ENCODE measurements at places on chromosomes 12 and 14.

DNA sequence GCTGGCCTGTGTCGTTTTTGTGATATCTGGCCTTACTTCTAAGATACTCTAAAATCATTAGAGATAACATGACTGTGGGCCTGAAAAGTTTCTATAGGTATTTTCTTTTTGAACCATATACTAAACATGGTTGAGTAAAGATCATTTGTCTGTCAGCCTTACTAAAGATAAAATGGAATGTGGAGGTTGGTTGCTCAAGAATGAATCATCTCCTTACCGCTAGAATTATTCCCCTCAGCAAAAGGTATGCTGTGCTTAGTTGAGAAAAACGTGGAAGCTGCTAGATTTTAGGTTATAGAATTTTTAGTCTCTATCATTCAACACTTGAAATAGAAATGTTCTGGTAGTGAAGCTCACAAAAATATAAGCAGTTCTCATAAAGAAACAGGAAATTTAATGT, 407.3 kb downstream of the AEBP2 start:
- no peak for DNase-seq

DNA sequence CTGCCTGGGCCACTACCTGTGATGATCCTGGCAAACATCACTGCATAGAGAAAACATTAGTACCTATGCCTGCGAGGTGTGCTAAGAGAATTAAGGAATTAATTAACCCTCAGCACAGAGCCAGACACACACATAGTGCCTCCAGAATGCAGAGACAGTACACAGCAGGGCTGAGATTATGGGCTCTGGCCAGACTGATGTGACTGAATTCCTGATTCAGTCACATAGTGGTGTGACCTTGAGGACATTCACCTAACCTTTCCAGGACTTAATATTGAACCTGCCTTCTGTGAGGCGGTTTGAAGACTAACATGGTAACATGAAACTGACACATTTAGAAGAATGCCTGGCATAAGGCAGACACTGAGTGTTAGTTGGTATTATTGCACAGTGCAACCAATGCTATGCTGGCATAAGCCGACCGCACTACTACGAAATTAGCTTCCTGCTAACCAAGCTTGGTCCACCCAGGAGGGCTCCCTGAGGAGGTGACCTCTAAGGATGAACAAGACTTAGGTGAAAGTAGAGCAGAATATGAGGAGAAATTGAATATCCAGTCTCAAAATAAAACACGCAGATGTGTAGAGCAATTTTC, 32.0 kb upstream of the SELPLG start:
- no peak for DNase-seq

DNA sequence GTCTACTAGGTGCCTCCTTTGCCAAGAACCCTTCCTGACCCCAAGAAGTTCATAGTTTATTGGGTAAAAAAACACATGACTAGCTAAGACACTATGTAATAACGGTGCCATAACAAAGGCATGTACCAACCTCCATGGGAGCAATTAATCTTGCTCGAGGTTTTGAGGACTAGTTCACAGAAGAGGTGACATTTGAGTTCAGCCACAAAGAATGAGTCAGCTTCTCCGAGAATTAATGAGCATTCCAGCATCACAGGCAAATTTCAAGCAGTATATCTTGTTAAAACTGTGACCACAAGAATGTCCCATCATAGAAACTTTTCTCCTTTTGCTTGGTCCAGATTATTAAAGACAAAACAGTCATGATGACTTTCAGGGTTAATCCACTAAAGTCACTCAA, 113.0 kb upstream of the RAP1B start:
- no peak for DNase-seq

DNA sequence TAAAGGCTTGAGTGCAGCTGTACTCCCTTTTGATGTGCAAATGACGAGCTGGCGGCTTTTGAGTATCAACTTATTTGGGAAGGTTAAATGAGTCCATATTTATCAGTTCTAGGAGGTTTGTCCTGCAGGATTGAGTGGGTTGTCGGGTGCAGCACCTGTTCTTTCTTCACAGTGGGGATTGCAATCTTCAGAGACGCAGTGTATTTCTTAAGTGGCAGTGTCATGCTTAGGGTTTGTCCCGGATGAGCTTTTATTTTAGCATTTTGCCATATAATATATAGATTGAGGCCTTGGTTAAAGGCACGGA, 1.2 kb downstream of the FUT8 start:
- DNase-seq = no peak

DNA sequence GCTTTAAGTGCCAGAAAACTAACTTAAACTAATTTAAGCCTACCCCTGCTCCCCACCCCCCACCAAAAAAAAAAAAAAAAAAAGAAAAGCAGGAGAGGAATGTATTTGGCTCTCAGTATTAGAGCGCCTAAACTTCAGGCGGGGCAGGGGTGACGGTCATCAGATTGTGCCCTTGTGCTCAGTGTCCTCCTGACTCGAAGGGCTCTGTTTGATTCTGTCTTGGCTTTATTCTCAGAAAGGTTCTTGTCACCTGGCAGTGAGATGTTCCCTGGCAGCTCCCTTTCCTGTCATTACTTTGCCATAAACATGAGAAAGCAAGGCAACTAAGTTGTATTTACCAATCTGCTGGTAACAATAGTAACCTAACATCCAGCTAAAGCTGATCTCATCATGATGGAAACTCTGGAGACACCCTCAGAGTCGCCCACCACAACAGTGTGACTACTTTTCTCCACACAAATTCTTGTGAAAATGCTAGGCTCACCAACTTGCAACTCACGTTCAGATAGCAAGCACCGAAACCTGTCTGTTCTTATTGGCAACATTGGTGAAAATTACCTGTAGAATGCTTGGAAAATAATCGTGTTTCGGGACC, 39.0 kb upstream of the WNK1 start:
- no peak for DNase-seq

DNA sequence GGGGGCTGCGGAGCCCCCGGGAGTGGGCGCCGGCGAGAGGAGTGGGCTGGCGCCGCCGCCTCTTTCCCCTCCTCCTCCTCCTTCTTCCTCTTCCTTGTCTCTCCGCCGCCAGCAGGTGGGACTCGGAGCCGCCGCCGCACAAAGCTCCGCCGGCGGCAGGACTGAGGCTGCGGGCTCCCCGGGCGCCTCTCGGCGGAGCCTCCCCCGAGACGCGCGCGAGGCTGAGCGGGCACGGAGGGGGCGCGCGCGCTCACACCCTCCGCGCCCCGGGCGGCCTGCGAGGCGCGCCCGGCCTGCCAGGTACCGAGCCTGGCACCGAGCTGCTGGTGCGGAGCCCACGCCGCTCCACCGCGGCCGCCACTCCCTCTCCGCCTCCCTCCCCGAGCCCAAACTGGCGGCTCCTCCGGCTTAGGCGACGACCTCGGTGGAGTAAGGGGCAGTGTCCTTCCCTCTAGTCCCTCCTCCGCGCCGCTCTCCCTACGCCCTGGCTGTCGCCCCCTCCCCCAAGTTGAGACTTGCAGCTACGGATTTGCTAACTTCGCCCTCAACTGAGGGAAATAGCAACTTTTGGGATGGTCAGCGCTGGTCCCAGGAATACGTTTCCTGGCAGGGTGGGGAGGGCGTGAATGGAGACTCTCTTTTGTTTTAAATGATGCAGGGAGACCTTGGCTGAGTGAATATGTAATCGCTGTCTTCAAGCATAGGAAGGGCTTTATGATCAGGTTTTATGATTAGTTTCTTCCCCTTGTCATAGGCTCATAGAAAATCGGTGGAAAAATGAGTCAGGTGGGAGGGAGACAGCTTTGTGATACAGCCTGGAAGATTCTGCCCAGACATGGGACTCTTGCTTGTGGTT, 199.5 kb upstream of the CAND1 start:
- DNase-seq = no peak

GRCh38 chr12:79547735-79548609, 142.8 kb downstream of the PAWR start:
- DNase-seq = no peak

- no peak for DNase-seq
Measured at GRCh38 chr14:70045844-70046535, 142.8 kb downstream of the SLC8A3 start.

DNA sequence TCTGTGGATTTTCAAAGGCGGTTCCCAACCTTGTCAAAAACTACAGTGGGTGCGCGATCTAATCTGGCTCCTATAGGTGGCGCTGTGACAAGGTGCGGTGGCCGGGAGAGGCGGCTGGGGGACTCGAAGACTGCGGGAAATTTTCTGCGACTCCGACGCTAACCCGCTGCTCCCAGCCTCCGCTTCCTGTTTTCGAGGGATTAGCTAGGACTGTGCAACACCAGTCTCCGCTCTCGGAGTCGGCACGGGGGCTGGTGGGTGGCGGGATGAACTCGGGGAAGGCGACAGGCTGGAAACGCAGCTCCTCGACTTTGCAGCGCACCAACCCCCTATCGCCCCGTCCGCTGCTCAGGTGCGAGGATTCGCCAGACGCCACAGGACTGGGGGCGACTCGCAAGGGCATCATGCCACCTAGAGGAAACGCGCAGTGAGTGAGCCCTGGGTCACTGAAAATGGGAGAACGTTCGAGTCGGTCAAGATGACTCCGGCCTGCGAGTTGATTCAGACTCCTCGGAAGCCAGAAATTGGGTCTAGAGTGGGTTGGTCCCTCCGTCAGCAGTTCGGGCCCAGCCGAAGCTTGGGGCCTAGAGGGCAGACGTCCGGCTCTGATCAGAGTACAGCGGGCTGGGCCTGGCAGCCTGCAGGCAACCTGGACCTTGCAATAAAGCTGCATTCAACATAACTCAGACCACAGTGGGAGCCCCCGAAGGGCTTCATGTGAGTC, 5.5 kb upstream of the PAX9 start:
- DNase-seq = no peak

GRCh38 chr12:132561427-132562156, 48.8 kb downstream of the LRCOL1 start:
- no peak for DNase-seq

DNA sequence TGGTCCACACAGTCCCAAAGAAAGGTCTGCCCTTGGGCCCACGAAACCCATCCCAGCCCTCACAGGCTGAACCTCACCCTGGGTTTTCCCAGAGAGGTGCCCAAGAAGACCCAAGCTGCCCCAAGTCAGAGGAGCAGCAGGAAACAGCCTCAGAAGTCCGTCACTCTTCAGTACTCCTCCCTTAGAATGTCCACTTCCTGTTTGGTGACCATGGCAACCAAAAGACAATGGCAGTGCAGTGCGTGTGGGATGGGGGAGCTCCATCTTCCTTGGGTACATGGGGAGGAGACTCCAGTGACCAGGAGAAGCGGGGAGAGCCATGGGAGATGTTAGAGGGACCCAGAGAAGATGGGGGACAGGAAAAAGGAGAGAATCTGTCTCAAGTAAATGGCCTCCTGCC, 11.3 kb downstream of the SELPLG start:
- no peak for DNase-seq

Data from stimulated activated CD8-positive, alpha-beta memory T cell treated with anti-CD3 and anti-CD28 coated beads, Interleukin-4, amount 100 ng/mL, for 1 hour (primary cell).